ENCODE measurements at places on chromosomes 6 and 20.

- no peak for DNase-seq
Observed at GRCh38 chr20:44979090-44979621, 12.8 kb downstream of the STK4 start.

- DNase-seq, result no peak
Observed at GRCh38 chr20:10423735-10424134, 10.3 kb downstream of the MKKS start.

GRCh38 chr20:43761386-43762340, 34.9 kb upstream of the GTSF1L start:
- DNase-seq, result no peak

DNA sequence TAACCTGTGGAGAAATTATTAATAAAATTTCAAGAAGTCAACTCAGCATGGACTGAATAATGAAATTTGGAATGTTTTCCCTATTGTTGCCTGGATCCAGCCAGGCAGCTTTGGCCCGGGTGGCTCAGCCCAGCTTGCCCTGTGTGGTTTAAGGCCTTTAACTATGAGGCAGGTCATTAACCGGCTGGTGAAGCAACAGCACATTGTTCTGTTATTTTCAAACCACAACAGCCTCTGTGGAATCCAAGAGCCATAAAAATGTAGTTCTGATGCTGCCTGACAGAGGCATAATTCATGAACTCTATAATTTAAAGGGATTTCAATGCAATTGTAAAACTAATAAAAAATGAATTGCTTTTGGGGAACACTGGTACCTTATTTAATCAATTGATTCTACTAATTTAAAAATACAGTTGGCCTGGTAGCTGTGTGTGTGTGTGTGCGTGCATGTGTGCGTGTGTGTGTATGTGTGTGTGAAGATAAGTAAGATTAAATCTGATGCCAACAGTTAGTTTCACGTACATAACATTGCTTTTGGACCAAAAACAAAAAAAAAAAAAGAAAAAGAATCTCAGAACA, 117.7 kb downstream of the RPS12 start:
- no peak for DNase-seq

DNA sequence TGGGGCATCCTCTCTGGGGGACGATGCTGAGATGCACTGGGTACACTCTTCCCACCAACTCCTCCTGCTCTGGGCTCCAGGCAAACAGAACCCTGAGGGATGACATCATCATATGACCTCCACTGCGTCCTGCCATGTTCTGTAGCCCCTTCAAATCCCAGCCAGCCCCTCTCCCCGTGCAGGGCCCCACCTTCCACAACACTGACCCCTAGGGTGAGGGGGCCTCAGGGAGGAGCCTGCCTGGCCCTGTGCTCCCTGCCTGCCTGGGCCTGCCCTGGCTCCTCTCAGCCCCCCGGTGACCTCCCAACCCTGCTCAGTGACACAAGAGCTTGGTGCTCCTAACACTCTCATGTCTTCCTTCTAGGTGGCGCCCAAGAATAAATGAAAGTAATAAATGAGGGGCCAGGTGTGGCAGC, 9.6 kb upstream of the SPDEF start:
- DNase-seq, result no peak

- DNase-seq, result no peak
Observed at GRCh38 chr6:27514906-27515495, 42.1 kb upstream of the ZNF184 start.

GRCh38 chr6:153842491-153842890, 196.5 kb upstream of the OPRM1 start:
- no peak for DNase-seq
